ENCODE measurements at places on chromosomes 1 and 21.

DNA sequence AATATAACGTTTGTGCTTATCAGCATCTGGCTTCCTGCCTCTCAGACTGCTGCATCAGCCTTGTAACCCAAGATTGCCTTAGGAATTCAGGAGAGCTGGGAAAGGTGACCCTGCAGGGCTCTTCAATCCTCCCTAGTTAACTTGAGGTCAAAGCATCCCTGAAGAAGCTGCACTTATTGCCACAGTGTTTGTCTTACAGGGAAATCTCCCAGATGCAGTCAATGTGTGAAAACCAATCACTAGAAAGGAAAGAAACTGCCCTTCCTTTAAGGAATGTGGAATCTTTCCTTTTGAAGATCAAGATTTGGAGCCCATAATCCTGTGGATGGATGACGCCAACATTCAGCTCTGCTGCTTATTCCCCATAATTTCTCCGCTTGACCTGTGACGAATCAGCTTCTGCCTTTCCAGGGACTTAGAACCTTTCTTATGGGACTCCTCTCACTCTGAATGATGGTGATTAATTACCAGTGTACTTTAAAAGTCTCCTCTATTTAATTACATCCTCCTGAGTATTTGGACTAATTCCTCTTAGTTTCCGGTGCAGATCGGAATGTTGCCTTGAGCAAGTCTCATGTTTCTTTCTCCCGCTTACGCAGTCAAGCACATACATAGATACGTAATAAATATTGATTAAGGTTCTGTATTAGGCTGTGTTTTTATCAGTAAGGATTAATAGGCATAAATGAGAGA lies 14.4 kb downstream of the ADAMTS5 start:
- DNase-seq = no peak

- DNase-seq = peak; percentile 54
Measured at GRCh38 chr1:243596431-243597062, 253.5 kb downstream of the AKT3 start.

DNA sequence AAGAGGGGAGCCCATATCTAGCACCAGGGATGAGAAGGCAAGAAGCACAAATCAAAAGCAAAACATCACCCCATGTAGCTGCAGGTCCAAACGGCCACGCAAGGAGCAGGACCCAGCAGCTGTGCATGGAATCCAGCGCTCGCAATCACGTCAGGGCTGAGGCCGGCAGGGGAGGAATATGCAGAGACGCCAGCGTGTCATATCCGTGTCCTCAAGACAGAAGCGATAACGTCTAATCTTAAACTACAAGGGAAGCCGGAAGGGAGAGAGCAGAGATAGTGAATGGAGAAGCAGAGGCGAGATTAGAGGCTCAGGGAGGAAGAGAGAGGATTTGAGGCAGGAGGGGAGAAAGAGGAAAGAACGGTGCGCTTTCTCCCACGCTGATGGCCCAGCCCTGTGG lies 39.1 kb downstream of the FBXO2 start:
- DNase-seq = no peak

DNA sequence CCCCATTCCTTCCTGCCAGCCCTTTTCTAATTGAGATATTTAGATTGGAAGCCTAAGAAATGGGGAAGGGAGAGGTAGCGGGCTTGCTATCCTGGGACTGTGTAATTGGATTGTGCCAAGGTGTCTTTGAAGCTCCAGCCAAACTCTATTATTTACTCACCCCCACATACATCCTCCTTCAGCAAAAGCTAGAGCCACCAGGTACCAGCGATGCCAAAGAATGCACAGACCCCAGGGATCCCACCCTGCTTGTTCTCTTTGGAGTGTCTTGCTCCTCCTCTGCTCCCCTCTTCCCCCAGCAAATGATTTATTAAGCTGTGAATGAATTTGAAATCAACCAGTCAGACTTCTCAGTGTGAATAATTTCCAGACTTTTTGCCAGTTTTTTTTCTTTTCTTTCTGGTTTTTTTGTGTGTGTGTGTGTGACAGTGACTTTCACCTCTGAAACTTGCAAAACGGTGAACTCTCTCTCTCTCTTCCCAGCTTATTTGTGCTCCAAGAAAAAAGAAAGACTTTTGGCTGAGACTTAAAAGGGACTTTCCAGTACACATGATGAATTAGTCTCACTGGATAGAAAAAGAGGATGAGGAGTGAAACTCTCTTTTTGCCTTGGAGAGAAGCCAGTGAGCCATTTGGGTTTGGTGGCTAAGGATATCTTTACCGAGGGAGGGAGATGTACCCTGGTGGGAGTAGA lies 1.8 kb downstream of the VASH2 start:
- no peak for DNase-seq

GRCh38 chr1:205837382-205837970 lies 12.5 kb downstream of the PM20D1 start:
- no peak for DNase-seq

DNA sequence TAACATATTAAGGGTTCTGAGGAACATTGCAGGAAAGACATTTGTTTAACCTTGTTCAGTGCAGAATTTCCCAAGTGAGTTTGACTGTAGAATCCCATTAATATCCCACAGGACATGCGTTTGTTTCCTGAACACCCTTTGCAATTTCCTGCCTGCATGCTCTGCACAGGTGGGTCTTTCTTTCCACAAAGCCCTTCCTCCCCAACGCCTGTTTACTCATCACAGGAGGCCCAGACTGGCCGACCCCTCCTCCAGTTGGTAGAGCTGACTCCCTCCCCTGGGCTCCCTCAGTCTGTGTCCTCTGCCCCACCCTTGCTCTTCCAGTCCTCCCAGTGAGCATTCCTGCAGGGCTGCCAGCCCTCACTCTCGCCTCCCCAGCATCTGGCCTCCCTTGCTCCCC lies 47.5 kb upstream of the CTPS1 start:
- DNase-seq = no peak

DNA sequence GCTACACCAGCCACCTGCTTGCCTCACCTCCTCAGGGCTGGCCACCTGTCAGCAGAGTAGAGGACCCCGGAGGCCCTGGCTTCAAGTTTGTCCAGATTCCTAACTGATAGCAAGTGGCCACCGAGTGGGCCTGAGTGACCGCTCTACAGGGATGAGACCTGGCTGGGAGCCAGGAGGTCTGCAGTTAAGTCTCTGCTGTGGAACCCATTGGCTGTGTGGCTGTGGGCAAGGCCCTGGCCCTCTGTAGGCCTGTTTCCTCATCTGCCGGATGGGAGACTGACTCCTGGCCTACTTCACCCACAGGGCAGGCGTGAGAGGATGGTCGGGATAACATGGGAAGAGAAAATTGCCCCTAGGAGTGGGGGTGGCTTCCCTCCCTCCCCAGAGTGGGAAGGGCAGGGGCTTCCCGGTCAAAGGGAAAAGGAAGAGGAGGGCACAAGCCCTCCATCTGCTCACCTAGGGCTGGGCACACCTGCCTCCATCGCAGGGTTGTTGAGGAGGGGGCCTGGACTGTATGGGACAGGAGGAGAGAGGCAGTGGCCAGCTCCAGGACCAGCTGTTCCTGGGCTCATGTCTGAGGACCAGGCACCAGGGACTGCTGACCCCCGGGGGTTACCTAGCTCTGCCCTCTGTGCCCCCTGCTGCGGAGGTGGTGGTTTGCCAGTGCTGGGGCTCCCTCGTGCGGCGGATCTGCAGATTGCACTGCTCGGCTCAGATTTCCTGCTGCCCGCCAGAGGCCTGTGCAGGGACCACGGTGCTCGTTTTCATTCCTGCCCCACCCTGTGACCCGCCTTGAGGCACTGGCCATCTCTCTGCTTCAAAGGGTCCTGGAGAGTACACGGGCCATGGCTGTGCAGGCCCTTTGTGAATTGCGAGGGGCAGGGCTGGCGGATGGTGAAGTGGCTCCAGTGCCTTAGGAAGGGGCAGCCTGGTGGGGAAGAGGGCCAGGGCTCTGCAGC lies 9.1 kb upstream of the MTFR1L start:
- peak; percentile 86 for DNase-seq
